ENCODE measurements at places on chromosomes 12 and 14. TPM values are rescaled to one million over a fixed set of nuclear protein-coding genes. Genes with fewer than 3 reads are reported as not detected.

GRCh38 chr12:52266514-52266913 lies 7.9 kb upstream of the KRT86 start:
- no peak for DNase-seq

DNA sequence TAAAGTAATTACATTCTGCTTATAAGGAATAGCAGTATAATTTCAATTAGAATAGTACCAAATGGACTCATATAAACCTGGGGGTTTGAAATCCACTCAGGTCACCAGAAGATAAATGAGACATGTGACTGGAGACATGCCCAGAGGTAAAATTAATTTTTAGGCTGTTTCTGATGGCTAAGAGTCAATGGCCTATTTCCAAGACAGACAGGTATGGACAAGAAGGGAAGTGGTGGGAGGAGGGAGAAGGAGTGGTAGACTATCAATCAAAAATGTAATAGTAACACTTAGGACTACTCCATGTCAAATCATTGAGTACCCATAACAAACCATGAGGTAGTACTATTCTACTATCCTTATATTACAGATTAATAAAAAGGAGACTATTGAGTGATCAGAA lies 544.0 kb downstream of the GALC start:
- DNase-seq, result no peak

- DNase-seq, result no peak
These were observed 974.1 kb downstream of the TMTC2 start for GRCh38 chr12:83660727-83661358.

The SERPINA3 gene
- total RNA-seq, result 26.1 TPM

The CD163 gene
- 60.2 TPM for total RNA-seq

GRCh38 chr14:66231820-66232219 lies 254.4 kb upstream of the CCDC196 start:
- no peak for DNase-seq

DNA sequence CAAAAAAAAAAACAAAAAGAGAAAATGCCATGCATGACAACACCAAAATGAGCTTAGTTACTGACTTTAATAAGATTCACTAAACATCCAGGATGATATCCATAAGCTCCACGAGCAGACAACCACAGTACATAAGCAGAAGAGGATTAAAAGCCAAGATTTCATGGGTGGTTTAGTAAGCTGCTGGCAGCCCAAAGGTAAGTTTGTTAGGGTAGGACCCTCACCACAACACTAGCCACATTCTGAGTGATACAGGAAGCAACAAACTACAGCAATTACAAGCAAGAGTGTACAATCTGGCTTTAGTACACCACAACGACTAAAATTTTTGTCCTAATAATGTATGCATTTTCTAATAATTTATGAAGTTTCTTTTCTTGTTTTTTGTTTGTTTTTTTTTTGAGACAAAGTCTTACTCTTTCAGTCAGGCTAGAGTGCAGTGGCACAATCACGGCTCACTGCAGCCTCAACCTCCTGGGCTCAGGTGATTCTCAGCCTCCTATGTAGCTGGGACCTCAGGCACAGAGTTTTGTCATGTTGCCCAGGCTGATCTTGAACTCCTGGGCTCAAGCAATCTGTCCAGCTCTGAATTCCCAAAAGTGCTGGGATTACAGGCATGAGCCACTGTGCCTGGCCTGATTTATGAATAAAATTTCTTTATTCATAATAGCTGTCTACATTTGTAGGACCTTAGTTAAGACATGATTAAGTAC lies 221.4 kb downstream of the MED13L start:
- no peak for DNase-seq

DNA sequence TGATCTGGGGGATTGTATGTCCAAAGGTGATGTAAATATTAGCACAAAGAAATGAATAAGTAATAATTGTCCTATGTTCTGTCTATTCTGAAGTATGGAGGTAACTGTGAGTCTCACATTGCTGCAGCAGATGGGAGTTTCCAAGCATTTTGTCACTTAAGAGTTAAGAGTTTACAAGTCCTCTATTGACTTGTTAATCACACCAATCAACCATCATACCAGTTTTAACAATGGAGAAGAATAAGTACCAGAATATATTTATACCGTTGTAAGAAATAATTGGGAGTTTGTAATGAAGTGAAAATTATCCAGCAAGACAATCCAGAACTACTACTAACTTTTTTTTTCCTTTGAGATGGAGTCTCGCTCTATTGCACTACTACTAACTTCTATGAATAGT lies 139.1 kb downstream of the MDGA2 start:
- no peak for DNase-seq

GRCh38 chr14:63454436-63454835 lies 88.7 kb downstream of the PPP2R5E start:
- DNase-seq, result no peak

DNA sequence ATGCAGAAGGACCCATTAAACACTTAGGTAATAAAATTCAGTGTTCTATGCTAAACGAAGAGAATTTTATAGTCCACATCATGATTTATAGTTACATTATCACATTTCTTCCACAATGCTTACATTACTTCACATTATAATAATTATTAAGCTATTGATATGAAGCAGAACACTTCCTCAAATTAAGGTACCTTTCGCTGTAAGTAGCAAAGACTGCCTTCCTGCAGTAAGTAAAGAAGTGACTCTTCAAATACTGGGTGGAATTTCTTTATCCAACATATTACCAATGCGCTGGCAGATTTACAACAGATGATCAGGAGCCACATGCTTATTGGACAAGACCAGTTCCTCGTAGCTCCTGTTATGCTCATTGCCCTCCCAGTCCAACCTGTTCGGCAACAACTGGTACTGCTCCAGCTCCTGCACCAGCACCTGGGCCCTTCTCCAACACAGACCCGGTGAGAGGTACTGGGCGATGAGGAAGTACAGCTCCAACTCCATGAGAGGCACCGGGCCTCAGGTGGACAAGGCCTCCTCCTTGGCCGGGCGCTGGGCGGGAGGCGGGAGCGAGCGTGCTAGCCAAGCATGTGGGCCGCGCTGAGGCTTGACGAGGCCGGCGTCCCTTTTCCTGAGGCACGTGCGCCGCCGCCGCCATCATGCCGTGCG lies 210.7 kb upstream of the ATP2B1 start:
- DNase-seq, result peak; percentile 39

DNA sequence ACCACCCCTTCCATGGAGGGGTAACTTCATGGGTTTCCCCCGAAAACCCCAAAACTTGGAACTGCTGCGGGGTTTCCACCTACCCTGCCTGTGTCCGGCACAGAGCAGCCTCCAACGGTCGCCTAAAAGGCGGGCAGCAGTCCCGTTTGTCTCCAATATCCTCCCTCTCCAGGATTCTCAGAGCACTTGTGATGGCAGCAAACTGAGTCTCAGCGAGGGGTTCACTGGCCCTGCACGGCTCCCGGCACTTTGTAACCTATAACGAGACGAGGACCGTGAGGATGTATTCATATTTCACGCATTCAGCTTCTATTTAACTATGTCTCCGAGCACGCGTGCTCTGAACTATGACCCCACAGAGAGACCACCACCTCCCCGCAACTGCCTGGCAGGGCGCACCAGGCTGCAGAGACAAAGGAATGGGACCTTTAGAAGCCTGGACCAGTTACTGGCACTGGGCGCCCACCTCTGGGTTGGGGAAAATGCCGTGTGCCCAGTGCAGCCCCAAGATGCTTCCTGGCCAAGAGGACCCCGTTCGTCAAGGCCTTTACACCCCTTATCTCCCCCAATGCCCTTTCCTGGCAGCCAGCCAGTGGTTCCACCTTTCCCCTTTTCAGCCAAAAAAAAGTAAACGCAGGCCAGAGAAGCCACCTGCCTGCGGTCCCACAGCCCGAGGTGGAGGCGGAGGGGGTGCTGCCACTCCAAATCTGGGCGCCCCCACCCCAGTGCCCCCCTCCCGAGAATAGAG lies 173.1 kb upstream of the RTL1 start:
- no peak for DNase-seq

All from Peyer's patch (tissue), 4 donors.